ENCODE measurements at places on chromosomes 12 and 14. TPM values are rescaled to one million over a fixed set of nuclear protein-coding genes. Genes with fewer than 3 reads are reported as not detected.

Gene KLRB1
- total RNA-seq = not detected

Gene RIMBP2
- 2.1 TPM for total RNA-seq

Gene RFX4
- total RNA-seq = 0.09 TPM

Gene OTOGL
- total RNA-seq = 0.29 TPM

Gene HOXC6
- total RNA-seq = not detected

- H3K4me3 ChIP-seq = no peak overlapping the region
- peak; percentile 44 for DNase-seq
- H3K36me3 ChIP-seq = no peaks in the 10 kb centered on the region
Measured at GRCh38 chr12:219891-220352, 6.0 kb upstream of the SLC6A12 start.

GRCh38 chr12:28096649-28097048 is 93.6 kb upstream of the CCDC91 start:
- DNase-seq = no peak
- no peak overlapping the region for H3K4me3 ChIP-seq
- no peak overlapping the region for H3K27ac ChIP-seq
- no peaks in the 10 kb centered on the region for H3K36me3 ChIP-seq
- H3K4me1 ChIP-seq = no peaks in the 10 kb centered on the region
- H3K27me3 ChIP-seq = no peaks in the 10 kb centered on the region

- peaks cover 49% of the 10 kb centered on the region for H3K36me3 ChIP-seq
- no peak overlapping the region for H3K4me3 ChIP-seq
- H3K27ac ChIP-seq = peak overlapping the region; percentile 98
- peaks cover 87% of the 10 kb centered on the region for H3K4me1 ChIP-seq
- DNase-seq = no peak
Measured at GRCh38 chr12:109463756-109464155, 13.3 kb downstream of the KCTD10 start.

DNA sequence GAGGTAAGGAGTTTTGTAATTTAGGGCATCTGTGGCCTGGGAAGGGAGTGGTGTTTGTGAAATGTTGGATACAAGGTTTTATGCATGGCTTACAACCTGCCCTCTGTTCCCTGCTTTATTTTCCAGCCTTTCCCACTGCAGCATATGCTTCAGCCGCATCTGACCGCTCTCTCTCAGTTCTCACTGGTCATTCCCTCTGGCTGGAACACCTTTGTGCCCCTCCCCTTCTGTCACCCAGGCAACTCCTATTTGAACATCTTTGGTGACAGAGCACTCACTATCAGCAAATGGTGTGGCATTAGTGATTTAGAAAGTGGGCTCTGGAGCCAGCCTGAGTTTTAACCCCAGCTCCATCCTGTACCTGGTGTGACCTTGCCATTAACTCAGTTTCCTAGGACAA is 47.5 kb upstream of the SMCO2 start:
- H3K27me3 ChIP-seq = no peaks in the 10 kb centered on the region
- H3K4me3 ChIP-seq = no peak overlapping the region
- H3K4me1 ChIP-seq = no peaks in the 10 kb centered on the region

GRCh38 chr12:9673404-9674225 is 4.1 kb downstream of the CLEC2D start:
- peaks cover 5% of the 10 kb centered on the region for H3K4me1 ChIP-seq
- DNase-seq = peak; percentile 68
- no peaks in the 10 kb centered on the region for H3K36me3 ChIP-seq
- H3K4me3 ChIP-seq = no peak overlapping the region
- H3K27ac ChIP-seq = no peak overlapping the region

GRCh38 chr12:116406529-116406928 is 129.0 kb upstream of the MED13L start:
- H3K36me3 ChIP-seq = no peaks in the 10 kb centered on the region
- peak; percentile 91 for DNase-seq

GRCh38 chr14:68986926-68987652 is 8.0 kb upstream of the ACTN1 start:
- H3K4me1 ChIP-seq = no peaks in the 10 kb centered on the region
- no peaks in the 10 kb centered on the region for H3K36me3 ChIP-seq
- no peak for DNase-seq
- no peak overlapping the region for H3K4me3 ChIP-seq
- no peaks in the 10 kb centered on the region for H3K27me3 ChIP-seq

- no peaks in the 10 kb centered on the region for H3K36me3 ChIP-seq
- no peaks in the 10 kb centered on the region for H3K4me1 ChIP-seq
- DNase-seq = no peak
- no peak within 1 kb of the TSS for H3K27ac ChIP-seq
- H3K27me3 ChIP-seq = peaks cover 70% of the 10 kb centered on the region
- no peak within 1 kb of the TSS for H3K4me3 ChIP-seq
Measured at GRCh38 chr14:60485598-60486251, at the start of gene C14orf39. TSS of gene C14orf39 (minus strand) at chr14:60486063. CDS start at chr14:60485078, 985 bp downstream.

- no peaks in the 10 kb centered on the region for H3K4me1 ChIP-seq
- H3K27ac ChIP-seq = no peak overlapping the region
- no peak for DNase-seq
- no peak overlapping the region for H3K4me3 ChIP-seq
Measured at GRCh38 chr12:14577344-14577743, 9.7 kb upstream of the PLBD1 start.

DNA sequence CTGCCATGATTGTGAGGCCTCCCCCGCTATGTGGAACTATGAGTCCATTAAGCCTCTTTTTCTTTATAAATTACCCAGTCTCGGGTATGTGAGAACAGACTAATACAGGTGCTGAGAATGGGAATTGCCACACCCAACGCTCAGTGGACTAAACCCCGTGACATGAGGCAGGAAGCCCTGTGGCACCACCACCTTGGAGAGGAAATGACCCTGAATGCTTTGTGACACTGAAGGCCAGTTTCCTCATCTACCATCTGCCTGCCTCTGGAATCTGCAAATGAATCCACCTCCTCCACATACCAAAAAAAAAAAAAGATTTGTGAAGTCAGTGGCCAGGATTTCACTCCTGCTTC is 41.6 kb downstream of the NT5DC3 start:
- H3K36me3 ChIP-seq = no peaks in the 10 kb centered on the region
- DNase-seq = no peak
- no peaks in the 10 kb centered on the region for H3K27me3 ChIP-seq
- H3K4me1 ChIP-seq = no peaks in the 10 kb centered on the region
- no peak overlapping the region for H3K4me3 ChIP-seq
